Naive thymus-derived CD4-positive, alpha-beta T cell (primary cell): ENCODE measurements at places on chromosomes 1 and 21. TPM values are rescaled to one million over a fixed set of nuclear protein-coding genes. Genes with fewer than 3 reads are reported as not detected.

The CASQ1 gene
- not detected for total RNA-seq

GRCh38 chr1:214107322-214108096 is 119.7 kb downstream of the PROX1 start:
- no peak overlapping the region for H3K4me3 ChIP-seq
- no peak for DNase-seq
- no peak overlapping the region for H3K27ac ChIP-seq

The HFM1 gene
- not detected in 2 replicates for total RNA-seq

The GSTM2 gene
- 201 TPM for total RNA-seq

DNA sequence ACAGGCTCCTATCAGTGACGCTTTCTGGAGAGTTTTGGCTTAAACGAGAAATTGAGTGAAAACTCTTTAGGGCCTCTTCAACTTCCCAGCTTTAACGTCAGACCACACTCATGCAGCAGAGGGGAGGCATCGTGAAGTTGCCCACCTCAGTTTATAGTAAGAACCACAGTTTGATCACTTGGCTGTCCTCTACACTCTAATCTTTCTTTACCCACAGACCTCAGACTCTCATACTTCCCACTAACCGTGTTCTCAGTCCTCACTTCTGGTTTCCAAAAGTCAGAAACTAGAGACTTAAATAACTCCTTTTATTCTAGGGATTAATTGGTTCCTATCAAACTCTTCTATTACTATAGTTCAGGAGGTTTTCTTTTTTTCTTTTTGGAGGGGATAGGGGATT is 302.2 kb downstream of the NTNG1 start:
- H3K27me3 ChIP-seq: no peaks in the 10 kb centered on the region
- H3K4me1 ChIP-seq: no peaks in the 10 kb centered on the region
- H3K36me3 ChIP-seq: no peaks in the 10 kb centered on the region
- H3K27ac ChIP-seq: no peak overlapping the region
- no peak for DNase-seq

The PLA2G4A gene
- total RNA-seq: not detected in 2 replicates
